CD4-positive, CD25-positive, alpha-beta regulatory T cell (primary cell): ENCODE measurements at places on chromosomes 7 and 10. TPM values are rescaled to one million over a fixed set of nuclear protein-coding genes. Genes with fewer than 3 reads are reported as not detected.

EGFR gene
- not detected for total RNA-seq

ZFAND4 gene
- total RNA-seq = 34.7 TPM

EIF5AL1 gene
- not detected for total RNA-seq

UNCX gene
- total RNA-seq = not detected

NRAP gene
- total RNA-seq = not detected

CNPY4 gene
- 20.7 TPM for total RNA-seq
